ENCODE measurements at places on chromosomes 5 and 9. TPM values are rescaled to one million over a fixed set of nuclear protein-coding genes. Genes with fewer than 3 reads are reported as not detected.

DNA sequence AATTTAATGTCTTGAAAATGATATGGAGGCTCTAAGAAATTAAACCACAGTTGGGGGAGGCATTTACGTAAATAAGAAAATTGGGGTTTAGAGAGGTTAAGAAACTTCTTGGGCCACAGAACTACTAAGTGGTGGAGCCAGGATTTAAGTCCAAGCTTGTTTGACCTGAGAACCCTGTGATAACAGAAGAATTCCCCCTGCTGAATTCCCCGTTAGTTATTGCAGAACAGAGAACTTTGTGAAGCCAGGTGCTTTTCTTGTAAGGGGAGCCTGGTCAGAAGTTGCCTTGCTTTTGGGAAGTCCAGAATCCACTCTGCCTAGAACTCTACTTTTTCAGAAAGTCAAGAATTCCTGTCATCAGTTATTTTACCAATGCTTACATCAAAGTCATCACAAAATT, 309.3 kb upstream of the SEMA6A start:
- no peak for DNase-seq

- no peak for DNase-seq
These were observed at the start of gene LARP1 for GRCh38 chr5:154755361-154756008. Gene LARP1, plus strand, starts transcription at chr5:154755377. Its CDS starts 381 bp downstream, at chr5:154755758.

GRCh38 chr5:26662806-26663360, 375.5 kb downstream of the CDH9 start:
- DNase-seq = no peak

DNA sequence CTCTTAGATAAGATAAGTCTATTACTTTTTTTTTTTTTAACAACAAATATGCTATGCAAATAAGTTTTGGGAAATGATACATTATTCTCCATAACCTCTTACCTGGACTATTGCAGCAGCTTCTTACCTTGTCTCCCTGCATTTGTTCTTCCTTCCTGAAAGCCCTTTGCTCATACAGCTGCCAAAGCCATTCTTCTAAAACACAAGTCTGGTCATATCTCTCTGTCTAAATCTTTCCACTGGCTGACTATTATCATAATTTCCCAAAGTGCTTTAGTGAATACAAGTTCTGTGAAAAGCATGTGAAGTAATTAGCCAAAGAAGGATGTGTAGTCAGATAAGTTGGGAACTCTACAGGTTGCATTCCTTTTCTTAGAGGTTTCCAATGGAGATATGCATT, 115.4 kb upstream of the CNTLN start:
- no peak for DNase-seq

- no peak for DNase-seq
These were observed 64.0 kb upstream of the ZNF354A start for GRCh38 chr5:178794433-178794832.

DNA sequence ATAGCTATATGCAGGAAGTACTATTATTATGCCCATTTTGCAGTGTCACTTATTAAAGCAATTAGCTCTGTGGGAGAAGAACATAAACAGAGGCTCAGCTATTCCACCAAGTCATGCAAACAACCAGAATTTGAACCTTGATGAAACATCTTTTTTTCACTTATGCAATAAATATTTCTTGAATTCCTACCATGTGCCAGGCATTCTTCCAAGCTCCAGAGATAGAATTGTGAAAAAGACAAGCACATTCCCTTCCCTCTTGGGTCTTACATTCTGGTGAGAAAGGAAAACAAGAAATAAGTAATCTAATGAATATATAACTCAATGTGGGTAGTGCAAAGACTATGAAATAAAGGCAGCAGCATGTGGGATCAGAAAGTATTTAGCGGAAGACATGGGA, 32.1 kb upstream of the ADRB2 start:
- DNase-seq = no peak

DNA sequence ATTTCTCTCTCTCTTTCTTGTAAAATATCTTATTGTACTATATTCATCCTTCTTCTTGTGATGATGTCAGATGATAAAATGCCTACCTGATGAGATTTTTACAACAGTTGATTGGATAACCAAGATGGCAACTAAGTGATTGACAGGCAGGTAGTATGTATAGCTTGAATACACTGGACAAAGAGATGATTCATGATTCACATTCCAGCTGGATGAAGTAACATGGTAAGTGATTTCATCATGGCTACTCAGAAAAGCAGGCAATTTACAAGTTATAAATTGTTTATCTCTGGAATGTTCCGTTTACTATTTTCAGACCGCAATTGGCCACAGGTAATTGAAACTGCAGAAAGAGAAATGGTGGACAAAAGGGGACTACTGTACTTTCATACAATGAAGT, 1471.7 kb upstream of the C9orf72 start:
- no peak for DNase-seq

DNA sequence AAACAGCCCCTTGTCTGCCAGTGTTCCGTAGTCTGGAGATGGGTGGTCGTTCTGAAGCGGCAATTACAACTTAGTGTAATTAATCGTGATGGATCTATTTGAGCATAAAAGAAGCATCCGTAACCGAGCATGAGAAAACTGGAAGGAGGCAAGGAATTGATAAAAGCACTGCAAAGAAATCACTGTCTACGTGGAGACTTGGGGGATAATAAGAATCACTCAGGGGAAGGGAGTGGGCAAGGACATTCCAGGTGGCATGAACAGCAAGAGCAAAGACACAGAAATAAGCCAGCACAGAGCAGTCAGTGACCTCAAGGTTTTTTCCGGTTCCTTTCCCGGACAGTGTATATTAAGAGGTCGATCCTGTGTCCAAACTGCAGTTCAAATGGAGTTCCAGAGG, 35.0 kb downstream of the TLR4 start:
- no peak for DNase-seq

DNA sequence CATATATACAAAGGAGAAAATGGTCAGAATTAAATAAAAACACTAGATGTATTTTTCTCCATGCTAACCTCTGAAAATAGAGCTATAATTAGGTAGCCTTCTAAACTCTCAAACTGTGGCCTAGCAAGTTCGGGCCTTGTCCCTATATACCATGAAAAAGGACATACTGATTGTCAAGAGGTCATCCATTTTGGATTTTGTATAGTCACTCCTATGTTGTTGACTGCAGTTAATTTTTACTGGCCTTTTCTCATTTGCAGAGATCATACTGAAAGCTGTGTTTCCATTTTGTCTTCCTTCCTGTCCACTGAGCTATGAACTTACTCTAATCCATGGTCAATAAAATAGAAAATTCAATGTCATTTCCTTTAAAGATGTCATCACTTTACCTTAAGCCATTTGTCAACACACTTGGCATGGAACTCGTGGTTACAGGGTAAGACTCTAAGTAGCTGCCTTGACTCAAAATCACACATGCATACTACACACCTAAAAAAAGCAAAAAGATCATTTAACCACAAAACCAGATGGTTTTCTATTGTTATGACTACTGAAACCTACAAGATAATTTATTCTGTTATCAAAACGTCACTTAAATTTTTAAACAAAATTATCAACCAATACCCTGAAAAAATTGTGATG, 58.0 kb downstream of the RNF38 start:
- DNase-seq = no peak

GRCh38 chr5:36945687-36946086, 69.1 kb downstream of the NIPBL start:
- no peak for DNase-seq

- DNase-seq = no peak
These were observed 9.2 kb upstream of the OTULINL start for GRCh38 chr5:14572385-14572784.

- DNase-seq = no peak
These were observed 114.9 kb downstream of the INVS start for GRCh38 chr9:100213730-100214477.

- no peak for DNase-seq
These were observed 69.5 kb upstream of the OSMR start for GRCh38 chr5:38776149-38776896.

- DNase-seq = no peak
These were observed 45.3 kb downstream of the PLPP7 start for GRCh38 chr9:131334629-131335367.

GRCh38 chr9:21943464-21943863, 50.7 kb downstream of the CDKN2A start:
- DNase-seq = no peak

DNA sequence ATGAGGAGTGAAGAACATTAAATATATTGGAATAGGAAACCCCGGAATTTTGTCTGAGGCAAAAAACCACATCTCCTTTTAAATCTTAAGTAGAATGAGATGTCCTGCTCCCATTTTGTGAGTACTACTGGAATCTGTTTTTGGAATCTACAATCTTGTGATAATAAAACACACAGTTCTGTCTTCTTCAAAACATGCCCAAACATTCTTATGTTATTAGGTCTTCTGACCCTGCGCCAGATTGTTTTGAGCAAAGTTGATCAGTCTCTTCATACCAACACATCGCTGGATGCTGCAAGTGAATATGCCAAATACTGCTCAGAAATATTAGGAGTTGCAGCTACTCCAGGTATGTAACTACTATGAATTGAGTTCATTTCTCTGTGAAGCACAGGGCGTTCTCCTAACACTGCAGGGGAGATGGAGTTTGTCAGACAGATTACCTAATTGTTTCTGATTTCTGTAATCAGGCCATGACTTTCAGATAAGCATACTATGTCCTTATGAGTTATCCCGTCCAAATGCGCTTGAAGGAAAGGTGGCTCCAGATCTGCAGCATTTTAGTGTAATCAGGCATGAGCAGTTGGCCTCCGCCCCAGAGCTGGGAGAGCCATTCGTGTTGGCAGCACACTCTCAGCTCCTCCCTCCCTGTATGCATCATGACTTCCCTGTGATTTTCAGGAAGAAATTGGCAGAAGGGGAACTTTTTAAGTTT, 88.0 kb downstream of the NLN start:
- DNase-seq = no peak

- no peak for DNase-seq
These were observed 391.6 kb downstream of the DMRTA1 start for GRCh38 chr9:22838266-22838665.

GRCh38 chr5:172499287-172499686, 45.0 kb upstream of the SH3PXD2B start:
- DNase-seq = no peak

- DNase-seq = no peak
These were observed 5.5 kb downstream of the SLC25A2 start for GRCh38 chr5:141298376-141298775.

DNA sequence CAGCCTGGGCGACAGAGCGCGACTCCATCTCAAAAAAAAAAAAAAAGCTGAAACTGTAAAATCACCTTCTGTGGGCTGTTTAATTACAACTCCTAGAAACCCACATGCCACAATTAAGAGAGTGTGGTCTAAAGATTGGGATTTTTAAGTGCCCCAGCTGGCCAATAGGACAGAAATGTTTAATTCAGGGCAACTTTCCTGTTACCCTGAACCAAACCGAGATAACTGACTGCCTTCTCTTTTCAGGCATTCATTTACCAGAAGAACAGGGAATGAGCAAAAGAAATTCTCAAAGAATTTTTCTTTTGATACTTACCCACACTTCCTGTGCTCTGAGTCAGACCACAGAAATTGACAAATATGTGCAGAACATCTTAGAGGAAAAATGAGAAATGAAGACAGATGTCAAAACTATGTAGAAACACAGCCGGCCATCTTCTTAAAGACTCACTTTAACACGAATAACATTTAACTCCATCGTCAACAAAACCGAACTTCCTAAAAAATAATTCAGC, 221.3 kb upstream of the DAPK1 start:
- no peak for DNase-seq

DNA sequence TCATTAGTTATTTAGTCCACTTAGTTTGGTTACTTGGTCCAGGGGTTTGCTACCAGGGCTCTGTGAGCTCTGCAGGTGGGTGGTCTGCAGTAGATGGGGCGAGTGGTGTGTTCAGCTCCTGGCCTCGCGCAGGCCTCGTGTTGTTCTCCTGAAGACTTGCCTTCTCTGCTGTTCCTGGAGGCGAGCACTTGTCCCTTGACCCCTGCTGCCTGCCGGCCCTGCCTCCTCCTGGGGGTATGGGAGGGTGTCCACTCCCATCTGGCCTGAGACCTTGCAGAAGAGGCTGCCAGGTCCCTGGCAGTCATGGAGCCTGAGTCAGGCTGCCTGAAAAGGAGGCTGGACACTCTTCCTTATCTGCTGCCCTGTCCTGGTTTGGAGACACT, 137.0 kb downstream of the CACNA1B start:
- DNase-seq = no peak

- DNase-seq = no peak
These were observed 39.7 kb downstream of the ROPN1L start for GRCh38 chr5:10481241-10481935.

DNA sequence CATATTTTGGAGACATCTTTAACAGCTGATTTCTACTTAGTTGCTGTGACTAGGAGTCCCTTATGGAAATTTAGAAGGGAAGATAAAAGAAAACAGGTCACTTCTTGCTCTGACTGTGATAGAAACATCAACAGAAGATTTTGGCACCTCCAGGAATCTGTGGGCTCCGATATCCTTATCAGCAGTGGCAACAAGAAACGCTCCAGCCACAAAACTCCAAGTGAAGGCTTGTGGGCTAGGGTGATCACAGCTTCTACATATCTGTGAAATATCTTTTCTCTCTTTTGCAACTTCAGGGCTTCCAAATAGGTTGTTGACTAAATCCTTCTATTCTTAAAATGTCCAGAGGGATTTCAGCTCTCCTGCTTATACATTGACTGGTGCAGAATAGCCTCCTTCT, 1625.5 kb upstream of the CDH6 start:
- no peak for DNase-seq

DNA sequence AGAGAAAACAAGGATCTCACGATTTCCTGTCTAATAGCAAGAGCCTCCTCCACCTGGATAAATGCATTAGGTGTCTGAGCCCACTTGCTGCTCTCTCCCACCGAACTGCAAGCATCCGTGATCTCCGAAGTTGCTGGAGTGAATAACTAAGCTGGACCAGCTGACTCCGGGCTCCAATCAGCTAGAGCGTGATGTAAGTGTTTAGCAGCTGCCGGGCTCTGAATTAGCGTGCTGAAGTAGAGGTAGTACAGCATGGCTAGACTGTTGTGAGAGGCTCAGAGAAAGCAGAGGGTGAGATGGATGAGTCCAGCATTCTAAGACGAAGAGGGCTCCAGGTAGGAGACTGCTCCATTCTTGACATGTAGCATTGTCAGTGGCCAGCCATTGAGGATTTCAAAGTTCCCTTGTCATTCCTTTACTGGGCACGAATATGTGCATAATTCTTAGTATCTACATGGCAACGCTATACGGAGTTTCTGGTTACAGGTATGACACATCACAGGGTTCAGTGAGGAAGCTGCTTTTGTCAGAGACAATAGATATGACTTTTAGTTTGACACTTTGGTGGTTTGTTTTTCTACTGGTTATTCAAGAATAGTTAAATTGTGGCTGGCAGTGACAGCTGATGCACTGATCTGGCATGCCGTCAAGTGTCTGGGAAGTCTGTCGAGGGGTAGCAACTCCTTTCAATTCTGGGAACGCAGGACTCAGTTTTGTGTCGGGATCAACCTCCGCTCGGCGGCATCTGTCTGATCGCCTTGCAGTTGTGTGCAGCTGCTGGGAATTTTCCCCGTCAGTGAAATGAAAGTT, 232.6 kb downstream of the MAST4 start:
- no peak for DNase-seq

PAX5 gene
- total RNA-seq = 0.39 TPM

KCNN2 gene
- not detected for total RNA-seq
